Caco-2 (cell line): ENCODE measurements at places on chromosomes 6 and 20.

DNA sequence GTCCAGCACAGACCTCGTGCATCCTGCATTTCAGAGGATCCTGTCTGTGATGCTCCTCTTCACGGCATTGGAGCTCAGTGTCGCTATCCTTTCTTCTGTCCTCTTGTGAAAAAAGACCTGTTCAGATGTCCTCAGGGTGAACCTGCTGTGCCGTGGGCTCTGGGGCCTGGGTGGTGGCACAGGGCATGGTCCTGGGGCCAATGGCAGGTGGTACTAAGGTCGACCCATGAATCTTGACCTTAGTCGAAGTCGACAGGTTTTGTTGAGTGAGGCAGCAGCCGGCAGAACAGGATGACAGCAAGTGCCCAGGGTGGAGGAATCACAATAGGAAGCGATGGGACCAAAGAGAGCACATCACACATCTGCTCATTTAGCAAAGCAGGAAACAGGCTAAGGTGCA lies 22.0 kb upstream of the MAS1L start:
- DNase-seq, result no peak

DNA sequence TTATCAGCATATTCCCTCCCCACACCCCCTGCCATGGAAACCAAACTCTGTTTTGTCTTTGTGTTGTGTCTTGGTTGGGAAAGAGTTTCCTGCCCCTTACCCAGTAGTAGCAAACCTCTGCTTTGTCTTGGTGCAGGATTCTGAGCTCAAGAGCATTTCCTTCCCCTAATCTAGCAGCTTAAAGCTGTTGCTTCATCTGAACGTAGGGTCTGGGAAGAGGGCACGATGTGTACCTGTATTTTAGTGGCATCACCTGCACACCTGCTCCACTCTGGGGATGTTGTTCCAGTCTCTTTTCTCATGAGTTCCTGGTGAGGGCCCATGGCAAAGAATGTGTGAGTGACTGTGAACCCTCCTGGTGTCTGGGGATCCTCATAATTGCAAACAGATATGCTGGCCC lies 164.7 kb downstream of the SCP2D1 start:
- no peak for DNase-seq

DNA sequence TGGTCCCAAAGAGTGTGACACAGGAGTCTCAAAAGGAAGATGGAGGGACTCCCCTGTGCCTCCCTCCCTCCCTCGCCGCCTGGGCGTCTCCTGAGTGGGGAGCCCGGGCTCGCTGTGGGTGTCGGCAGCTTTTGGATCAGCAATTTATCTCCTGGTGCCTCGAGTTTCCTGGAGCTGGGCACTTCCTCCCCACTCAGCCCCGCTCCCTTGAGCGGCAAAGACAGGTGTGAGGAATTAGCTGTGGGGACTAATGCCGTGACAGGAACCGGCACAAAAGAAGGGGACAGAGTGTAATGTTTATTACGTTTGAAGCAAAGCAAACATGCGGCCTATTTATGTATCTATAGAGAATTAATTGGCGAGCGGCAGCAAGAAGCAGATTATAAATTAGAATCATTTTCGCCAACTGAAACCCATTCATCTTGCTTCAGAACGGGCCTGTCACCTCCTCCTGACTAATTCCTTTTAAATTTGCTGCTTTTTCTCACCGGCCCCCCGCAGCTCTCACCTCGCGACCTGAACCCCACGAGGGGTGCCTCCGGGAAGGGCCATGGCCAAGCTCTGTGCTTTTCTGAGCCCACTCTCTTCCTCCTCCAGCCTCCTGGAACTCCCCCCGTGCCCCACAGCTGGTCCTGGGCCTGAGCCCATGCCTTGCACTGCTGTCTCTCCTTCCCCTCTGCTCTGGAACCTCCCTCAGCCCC lies 8.8 kb upstream of the CDH22 start:
- DNase-seq, result no peak

GRCh38 chr6:106158816-106159215 lies 72.7 kb downstream of the PRDM1 start:
- no peak for DNase-seq

DNA sequence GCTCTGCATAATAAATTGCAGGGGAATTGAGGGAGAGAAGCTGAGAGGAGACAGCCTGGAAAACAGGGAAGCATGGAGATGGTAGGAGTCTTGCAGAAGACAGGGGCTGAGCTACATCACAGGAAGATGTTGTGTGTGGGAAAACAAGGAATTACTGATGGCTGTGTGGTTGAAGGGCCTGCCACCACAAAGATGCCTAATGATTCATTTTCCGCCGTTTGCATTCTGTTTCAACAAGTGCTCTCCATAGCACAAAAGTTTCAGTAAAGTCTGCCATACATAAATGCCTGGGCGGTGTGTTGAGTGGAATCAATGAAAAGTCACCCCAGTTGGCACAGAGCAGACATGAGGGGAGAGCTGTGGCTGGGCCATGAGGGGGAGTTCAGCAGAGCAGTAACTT lies 5.6 kb upstream of the KLHL31 start:
- DNase-seq, result no peak

DNA sequence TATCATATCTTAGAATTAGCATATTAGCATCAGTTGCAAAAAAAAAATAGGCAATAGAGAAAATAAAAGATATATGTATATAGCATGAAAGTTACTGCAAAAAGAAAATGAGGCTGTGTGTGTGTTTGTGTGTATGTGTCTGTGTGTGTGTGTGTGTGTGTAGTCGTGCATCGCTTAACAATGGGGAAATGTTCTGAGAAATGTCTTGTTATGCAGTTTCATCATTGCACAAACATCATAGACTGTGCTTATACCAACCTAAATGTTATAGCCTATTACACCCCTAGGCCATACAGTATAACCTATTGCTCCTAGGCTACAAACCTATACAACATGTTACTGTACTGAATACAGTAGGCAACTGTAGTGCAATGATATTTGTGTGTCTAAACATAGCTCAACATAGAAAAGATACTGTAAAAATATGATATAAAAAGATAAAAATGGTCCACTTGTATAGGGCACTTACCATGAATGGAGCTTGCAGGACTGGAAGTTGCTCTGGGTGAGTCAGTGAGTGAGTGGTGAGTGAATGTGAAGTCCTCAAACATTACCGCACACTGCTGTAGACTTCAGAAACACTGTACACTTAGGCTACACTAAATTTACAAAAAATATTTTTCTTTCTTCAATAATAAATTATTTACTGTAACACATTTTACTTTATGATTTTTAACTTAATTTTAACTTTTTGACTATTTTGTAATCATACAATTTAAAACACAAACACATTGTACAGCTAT lies 805.1 kb downstream of the KIF16B start:
- DNase-seq, result no peak

DNA sequence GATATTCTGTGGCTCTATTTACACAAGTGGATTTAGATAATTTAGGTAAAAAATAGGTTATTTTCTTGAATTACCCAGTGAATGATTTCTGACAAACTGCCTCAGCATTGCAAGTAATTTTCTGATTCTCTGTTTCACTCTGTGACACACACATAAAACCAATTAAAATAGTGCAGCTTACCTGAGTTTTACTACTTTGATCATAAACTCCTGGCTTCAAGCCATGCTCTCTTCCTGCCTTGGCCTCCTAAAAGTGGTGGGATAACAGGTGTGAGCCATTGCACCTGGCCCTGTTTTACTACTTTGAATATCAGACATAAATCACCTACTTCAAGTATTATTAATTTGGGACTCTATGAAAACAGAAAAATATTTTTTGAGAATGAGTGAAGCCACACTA lies 462.9 kb downstream of the ADGRB3 start:
- DNase-seq, result no peak

DNA sequence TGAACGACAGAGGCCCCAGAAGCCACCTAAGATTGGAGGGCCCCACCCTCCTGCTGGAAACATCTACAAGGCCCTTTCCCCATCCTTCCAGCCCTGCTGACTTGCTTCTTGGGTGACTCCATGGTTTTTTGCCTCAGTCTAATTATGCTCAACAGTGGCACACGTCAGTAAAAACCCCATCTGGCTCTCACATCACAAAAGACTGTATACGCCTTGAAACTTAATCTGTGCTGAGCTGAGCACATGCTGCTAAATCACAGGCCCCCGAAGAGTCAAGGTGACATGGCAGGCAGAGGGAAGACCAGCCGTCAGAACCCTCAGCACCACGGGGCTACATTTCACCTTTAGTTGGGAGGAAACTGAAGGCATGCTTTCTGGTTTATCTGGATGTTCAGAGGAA lies 323.1 kb downstream of the CDH26 start:
- no peak for DNase-seq
